HCEC 1CT (cell line): ENCODE measurements at places on chromosomes 7 and 10.

DNA sequence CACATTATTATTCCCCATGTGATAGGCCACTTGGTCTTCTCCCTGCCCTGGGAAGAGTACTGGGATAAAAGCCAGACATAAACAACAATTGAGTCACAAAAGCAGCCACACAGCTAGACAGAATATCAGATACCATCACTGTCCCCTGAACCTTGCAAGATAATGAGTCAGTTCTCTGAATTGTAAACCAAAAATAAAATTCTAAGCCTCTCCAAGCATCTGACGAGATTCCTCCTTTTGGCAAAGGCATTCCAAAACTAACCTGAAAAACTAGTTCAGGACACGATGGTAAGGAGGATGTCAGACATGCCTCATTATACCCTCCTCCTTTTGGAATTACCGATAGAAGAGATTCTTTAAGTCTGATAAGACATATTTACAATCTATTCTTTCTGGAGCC is 450.7 kb downstream of the HTR7 start:
- peak; percentile 82 for DNase-seq

- peak; percentile 15 for DNase-seq
These were observed 101.9 kb downstream of the EXOC4 start for GRCh38 chr7:133354546-133355324.

DNA sequence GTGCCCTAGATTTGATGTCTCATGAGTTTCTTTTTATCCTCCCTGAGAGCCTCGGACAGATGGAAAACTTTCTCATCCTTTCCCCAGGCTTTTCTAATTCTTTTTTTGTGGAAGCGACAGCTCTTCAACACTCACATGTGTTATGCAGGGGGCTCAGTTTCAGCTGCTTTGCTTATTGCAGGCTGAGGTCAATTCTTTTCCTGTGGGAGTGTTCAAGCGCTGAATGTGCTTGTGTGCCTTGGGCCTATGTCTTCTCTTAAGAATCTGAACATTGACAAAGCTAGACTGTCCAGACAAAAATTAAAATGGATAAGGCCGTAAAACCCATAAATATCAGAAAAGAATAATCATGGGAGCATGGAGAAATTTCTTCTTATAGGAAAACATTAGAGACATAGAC is 125.2 kb upstream of the STEAP4 start:
- DNase-seq = no peak

GRCh38 chr10:51542853-51543252 is 156.5 kb downstream of the CSTF2T start:
- DNase-seq = no peak

GRCh38 chr7:3158341-3158760 is 114.7 kb upstream of the CARD11 start:
- no peak for DNase-seq

DNA sequence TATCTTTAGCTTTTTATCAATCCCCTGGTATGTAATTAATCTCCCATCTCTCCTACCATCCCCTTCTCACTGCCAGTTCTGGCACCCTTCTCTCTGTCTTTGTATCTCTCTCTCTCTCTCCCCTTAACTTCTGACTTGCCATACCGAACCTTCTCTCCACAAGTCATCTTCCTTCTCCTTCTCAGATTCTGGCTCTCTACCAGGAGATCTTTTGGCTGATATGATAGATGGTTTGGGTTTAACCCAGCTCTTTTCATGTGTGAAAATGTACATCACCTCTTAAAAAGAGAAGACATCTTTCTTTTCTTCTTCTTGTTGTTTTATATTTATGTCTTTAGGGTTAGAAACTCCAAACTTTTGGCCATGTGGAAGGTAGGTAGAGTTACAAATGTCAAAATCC is 196.7 kb downstream of the HGF start:
- DNase-seq = no peak

- DNase-seq = no peak
These were observed 4.9 kb downstream of the SRRT start for GRCh38 chr7:100879685-100880261.

- no peak for DNase-seq
These were observed 2.1 kb downstream of the WEE2 start for GRCh38 chr7:141710301-141710700.
